Fibroblast of upper back skin (primary cell): ENCODE measurements at places on chromosomes 6 and 20.

- DNase-seq = no peak
Observed at GRCh38 chr6:170537329-170537728, 15.8 kb downstream of the PSMB1 start.

GRCh38 chr6:21769405-21769861, 175.9 kb downstream of the SOX4 start:
- DNase-seq = peak; percentile 98

DNA sequence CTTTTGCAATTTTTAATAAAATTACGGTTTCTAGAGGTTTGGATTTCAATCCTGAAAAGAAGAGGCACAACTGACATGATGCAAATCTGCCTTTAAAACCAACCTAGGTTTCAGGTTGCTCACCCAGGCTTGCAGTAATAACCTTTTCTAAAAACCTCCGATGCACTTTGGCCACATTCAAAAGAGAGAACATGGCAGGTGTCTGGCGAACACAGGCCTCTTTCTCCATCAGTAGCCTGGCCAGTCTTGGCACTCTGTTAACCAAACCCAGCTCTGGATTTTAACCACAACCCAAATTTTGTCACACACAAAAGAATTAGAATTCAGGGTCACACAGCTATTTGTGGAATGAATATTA, 55.8 kb upstream of the MAFB start:
- no peak for DNase-seq

- DNase-seq = no peak
Observed at GRCh38 chr6:17585766-17586490, 14.2 kb upstream of the FAM8A1 start.
